ENCODE measurements at places on chromosomes 2 and 18.

DNA sequence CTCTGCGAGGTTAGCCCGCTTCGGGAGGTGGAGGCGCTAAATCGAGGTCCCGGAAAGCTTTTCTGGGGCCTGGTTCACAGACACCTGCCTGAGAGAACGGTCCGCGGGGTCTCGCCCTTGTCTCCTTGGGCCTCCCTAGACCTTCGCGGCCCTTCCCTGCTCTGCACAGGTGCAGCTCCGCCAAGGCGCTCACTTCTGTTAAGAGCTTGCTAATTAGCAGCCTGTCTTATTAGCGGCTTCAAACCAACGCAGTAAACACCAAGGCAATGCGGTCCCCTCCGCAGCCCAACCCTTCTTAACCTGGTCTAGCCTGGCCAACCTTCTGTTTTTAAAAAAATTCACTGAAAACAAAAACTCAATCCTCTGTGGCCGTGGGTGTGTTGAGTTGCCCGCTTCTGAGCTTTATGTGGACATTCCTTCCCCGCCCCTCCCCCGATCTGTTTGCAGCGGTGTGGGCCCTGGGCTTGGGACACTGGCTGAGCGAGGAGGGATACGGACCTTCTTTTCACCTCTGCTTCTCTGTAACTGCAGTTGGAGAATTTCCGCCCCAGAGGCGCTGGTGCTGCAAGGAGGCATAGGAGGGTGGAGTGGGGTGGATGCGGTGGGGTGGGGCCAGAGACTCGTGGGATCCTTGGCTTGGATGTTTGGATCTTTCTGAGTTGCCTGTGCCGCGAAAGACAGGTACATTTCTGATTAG is 3.4 kb upstream of the HOXD4 start:
- peak; percentile 82 for DNase-seq

DNA sequence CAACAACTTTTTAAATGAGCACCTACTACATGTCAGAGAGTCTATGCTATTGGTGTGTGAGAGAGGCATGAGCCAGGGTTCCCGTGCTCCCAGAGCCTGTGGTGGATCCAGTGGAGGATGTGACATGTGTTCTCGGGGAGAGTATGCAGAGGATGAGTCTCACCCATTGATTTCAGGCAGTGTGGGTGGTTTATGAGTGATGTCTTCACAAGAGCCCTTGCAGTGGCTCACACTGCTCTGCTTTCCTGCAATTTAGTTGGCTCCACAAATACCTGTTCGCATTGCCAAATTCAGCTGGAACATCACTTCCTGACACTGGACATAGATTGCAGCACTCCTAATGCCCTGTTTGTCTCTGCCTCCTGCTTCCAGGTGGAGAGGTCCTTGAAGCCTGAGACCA is 243.6 kb upstream of the CXCR4 start:
- DNase-seq, result no peak

DNA sequence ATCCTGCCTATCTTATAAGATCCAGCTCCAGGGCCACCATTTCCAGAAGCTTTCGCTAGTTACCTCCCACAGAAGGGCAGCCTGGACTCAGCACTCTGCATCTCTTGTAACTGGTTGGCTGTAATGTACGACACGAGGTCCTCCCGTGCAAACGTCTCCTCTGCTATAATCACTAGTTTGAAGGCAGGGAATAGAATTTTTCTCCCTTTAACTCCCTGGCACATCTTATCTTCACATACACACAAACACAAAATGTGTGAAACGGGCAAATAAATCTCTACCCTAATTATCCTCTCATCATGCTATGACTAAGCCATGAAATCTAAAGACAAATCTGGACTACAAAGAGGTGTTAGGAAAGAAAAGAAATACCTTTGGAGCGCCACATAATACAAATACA is 36.8 kb downstream of the RNU4ATAC start:
- DNase-seq, result no peak

DNA sequence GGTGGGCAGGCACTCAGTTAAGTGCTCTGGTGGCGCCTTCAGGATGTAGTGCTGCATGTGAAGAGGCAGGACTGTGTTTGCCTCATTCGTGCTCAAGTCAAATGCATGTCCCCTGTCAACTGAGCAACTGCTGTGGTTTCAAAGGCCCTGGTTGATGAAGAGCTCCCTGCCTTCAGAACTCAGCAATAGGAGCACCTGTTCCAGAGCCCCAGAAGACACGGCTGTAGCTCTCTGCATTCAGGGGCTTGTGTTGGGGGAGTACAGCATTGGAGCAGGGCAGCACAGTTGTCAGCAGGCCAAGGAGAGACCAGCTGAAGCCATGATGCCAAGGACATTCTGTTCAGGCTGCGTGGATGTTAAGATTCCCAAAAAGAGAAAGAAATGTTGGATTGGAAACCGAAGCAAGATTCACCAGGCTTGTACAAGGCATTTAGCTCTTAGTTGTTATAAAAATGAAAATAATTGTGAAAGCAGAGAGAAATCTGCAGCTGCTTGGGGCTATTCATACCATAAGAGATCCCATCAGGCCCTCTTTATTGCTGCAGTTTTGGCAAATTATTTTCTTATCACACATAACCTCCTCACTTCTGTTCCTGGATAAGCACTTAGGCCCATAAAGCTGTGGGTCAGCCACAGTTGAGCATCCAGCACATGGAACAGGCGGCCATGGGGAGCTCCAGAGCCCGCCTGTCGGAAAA is 252.4 kb upstream of the ZNF521 start:
- no peak for DNase-seq

DNA sequence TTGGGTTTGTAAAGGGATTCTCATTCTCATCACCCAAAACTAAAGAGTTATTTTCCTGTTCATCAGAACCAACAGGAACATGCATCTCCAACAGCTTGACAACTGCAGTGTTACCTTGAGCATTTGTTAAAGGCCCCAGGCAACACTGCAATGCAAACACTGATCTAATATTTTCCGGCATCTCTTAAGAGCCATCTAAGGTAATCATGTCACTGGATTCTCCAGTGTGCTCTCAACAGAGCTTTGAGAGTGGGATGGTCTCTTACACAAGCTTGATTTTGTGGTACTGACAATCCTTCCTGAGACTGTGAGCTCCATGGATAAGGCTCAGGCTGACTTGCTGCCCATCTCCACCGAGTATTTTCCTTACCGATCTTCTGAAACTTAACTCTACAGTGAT is 90.5 kb upstream of the ITGB6 start:
- DNase-seq, result no peak
